ENCODE measurements at places on chromosomes 1 and 21. TPM values are rescaled to one million over a fixed set of nuclear protein-coding genes. Genes with fewer than 3 reads are reported as not detected.

FCRL5 gene
- total RNA-seq, result not detected

NR0B2 gene
- not detected for total RNA-seq

SMIM1 gene
- total RNA-seq, result 4.4 TPM

C2CD4D gene
- total RNA-seq, result 0.45 TPM

RHD gene
- total RNA-seq, result 1.2 TPM

FALEC gene
- not detected for total RNA-seq

SAMD13 gene
- total RNA-seq, result 5.9 TPM

FCRL4 gene
- total RNA-seq, result not detected

DISC1 gene
- total RNA-seq, result 4.8 TPM

TEKT2 gene
- not detected for total RNA-seq

ZNF362 gene
- 17.8 TPM for total RNA-seq

Measured in SK-MEL-5 (cell line).